ENCODE measurements at places on chromosomes 1 and 21.
A peak's percentile ranks its signal among the peaks of the same experiment; 100 is the strongest.

DNA sequence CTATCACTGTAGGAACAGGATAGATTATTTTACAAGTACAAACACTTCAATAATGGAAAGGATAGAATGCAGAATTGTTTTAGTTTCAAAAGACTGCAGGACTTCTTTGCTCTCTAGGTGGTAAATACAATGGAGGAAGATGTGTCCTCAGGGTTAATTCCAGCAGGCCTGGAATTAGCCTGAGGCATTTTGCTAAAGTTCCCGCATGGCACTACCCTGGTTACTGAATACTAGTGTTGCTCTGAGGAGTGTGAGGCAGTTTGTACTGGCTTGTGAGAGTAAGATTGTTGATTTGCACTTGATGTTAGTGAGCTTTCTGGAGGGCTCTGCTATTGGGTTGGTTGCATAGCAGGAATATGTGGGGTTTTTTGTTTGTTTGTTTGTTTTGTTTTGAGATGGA, 61.4 kb downstream of the FASLG start:
- no peak for DNase-seq

- no peak for DNase-seq
Observed at GRCh38 chr1:204941421-204942338, 71.0 kb downstream of the NFASC start.

GRCh38 chr1:200973937-200974657, 49.4 kb downstream of the KIF21B start:
- DNase-seq, result no peak

- no peak for DNase-seq
Observed at GRCh38 chr1:36912365-36912865, 121.9 kb downstream of the GRIK3 start.

DNA sequence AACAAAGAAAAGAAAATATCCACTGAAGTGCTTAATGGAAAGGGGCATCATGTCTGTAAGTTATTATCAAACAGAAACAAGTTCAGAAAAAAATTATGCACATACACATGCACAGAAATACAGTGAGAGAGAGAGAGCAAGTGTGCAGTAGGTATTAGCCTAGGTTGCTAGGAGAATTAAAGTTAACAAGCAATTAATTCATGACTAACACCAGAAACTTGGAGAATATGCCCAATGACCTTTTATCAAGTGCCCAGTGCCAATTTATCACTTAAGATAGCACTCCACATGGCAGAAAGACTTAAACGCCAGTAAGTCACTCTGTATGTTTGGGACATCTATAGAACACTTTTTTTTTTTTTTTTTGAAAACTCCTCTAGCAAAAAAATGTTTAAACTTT, 56.2 kb upstream of the SLC16A1 start:
- no peak for DNase-seq

DNA sequence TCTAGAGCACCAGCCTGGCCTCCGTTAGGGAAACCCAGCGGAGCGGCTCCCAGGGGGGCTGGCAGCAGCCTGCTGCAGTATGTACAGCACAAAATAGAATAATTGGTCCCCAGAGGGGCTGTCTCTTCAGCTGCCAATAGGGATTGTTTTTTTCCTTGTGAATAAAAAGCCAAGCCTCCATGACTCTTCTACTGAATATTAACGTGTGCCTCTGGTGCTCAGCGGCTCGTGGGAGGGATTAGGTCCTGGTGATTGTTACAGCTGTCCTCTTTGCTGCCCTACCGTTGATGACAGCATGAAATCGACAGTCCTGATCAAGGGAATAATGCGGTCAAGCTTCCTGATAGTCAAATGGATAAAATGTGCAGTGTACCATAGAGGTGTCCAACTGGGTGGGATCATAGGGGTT, 190.7 kb upstream of the RUNX1 start:
- no peak for DNase-seq

GRCh38 chr21:28464988-28465387, 527.7 kb downstream of the LTN1 start:
- DNase-seq, result no peak

- no peak for DNase-seq
Observed at GRCh38 chr1:201356236-201356635, 21.2 kb downstream of the TNNT2 start.

DNA sequence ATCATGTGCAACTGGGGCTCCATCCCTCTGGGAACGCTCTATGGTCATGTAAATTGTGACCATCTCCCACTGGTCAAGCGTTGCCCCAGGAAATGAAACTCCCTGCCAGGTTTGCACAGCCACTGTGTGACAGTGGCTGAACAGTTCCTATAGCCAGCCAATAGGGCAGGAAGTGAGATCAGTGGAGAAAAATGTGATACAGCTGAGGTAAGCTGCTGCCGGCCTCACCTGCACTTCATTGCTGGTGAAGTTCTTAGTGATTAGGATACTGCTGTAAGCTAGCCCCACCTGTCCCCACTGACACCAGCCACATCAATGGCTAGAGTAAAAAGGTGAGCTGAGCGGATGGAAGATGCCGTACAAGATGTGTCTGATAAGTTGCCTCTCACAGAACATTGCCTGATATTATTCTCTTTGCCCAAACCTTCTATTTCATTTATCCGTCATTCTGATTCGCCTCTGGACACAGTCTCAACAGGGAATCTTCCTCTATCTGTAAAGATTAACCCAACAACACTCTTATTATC, 38.4 kb upstream of the CDC42BPA start:
- no peak for DNase-seq

DNA sequence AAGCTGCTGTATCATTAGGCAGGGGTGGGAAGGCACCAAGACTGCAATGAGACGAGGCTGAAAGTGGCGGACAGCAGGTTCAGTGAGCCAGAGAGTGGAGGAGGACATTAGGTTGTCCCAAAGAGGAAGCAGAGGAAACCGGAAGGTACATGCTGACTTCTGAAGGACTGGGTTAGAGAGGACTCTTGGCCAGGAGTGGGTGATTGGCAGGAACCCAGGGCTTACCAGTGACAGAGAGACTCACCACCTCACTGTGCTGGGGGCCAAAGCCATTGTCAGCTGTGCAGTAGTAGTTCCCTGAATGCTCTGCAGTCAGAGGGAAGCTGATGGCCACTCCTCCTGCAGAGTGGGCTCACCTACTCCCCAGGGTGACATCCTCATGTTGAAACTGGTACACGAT, 41.9 kb upstream of the FCRL4 start:
- DNase-seq, result no peak

GRCh38 chr1:31183927-31184554, 55.6 kb downstream of the NKAIN1 start:
- DNase-seq, result peak; percentile 22

GRCh38 chr1:219465212-219466093, 147.5 kb downstream of the ZC3H11B start:
- no peak for DNase-seq

DNA sequence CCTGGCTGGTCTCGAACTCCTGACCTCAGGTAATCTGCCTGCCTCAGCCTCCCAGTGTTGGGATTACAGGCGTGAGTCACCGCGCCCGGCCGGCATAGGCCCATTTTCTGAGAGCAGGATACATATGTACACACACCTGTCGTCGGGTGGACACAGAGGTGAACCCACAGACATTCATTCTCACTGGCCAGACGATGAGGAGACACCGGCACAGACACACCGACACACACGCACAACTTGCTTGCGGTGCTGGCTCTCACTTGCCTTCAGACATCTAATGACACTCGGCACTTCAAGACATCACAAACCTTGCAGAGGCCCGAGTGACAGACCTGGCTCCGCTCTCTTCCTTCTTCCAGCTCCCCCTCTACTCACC, 579 bp downstream of the PTCH2 start:
- no peak for DNase-seq

- DNase-seq, result no peak
Observed at GRCh38 chr1:101033017-101033416, 7.4 kb upstream of the DPH5 start.

DNA sequence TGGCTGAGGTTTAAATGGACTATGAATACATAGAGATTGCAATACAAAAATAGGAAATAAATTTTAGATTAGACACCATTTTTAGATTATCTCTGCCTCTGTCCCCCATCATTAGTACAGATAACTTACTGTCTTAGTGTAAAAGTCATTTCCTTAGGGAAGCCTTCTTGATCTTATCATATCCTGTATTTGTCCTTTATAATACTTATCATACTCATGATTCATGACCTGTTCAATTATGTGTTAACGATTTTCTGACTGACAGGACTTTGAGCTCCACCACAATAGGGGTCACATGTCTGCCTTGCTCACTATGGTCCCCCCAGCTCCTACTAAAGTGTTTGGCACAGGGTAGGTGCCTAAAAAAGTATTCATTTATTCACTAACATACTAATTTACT, 14.6 kb downstream of the TEX38 start:
- no peak for DNase-seq

- DNase-seq, result no peak
Observed at GRCh38 chr1:174839211-174839610, 160.5 kb upstream of the CACYBP start.

GRCh38 chr1:184188037-184188436, 136.5 kb downstream of the TSEN15 start:
- no peak for DNase-seq

- no peak for DNase-seq
Observed at GRCh38 chr1:65247419-65248359, 61.7 kb upstream of the DNAJC6 start.

- DNase-seq, result no peak
Observed at GRCh38 chr1:116411784-116412479, 38.9 kb downstream of the ATP1A1 start.

DNA sequence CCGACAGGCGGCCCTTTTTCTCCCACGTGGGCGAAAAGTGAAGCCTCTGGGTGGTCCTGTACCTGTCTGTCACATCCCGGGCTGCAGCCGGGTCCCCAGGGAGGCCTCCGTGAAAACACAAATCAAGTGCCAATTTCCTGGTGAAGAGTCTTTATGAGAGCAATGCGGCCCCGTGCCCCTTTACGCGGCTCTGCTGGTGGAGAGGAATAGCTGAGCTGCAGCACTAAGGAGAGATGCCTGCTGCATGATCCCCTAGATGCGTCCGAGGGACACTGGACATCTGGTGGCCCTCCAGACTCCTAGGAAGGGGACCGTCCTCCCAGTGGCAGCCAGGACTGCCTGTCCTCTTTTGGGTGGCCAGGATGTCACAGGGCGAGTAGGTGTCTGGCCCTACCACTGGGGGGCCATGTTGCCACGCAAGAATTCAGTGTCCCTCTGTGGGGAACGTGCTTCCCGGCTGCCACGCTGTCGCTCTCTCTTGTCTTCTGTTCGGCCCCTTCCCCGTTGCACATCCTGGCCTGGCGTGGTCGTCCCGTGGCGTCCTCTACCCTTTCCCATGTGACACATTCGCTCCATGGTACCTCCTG, 38.7 kb downstream of the COL18A1 start:
- DNase-seq, result no peak

- DNase-seq, result no peak
Observed at GRCh38 chr1:205916541-205916940, 26.7 kb downstream of the SLC26A9 start.

GRCh38 chr1:33957854-33958253, 94.0 kb downstream of the HMGB4 start:
- DNase-seq, result no peak

GRCh38 chr1:26078286-26079177, 11.1 kb upstream of the TRIM63 start:
- DNase-seq, result no peak

DNA sequence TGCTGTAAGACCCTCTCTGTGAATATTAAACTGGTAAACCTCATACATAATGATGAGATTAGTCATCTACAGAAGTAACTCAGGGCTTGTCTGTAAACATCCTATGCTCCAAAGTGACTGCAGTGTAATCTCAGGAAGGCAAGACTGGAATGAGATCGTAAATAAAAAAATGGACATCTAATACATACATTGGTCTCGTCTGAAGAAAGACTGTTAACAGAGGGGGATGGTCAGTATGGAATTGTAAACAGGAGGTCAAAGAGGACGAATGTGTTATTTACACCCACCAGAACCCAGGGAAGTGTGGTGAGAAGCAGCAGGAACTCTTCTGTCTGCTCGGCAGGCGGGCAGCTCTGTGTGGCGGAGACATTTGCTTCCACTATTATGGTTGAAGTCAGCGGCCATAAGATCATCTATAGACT, 51.4 kb downstream of the DISC1 start:
- DNase-seq, result no peak

DNA sequence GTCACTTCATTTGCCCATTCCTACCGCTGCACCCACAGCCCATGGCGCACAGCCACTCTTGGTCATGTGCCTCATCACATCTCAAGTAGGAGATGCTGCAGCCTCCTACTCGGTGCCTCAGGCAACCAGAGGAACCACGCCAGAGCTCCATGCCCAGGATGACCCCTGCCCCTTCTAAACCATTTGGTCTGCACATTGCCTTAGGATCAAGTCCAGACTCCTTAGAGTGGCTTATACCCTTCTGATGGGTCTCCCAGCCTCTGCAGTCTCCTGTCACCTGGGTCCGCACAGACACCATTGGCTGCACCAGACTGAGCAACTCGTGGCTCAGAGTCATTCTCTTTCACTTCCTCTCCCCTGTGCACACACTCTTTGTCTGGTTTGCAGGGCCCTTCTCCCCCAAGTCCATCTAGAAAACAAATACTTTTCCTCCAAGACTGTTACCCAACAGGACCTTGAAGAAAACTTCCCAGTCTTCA, 2.2 kb upstream of the ADORA3 start:
- no peak for DNase-seq

DNA sequence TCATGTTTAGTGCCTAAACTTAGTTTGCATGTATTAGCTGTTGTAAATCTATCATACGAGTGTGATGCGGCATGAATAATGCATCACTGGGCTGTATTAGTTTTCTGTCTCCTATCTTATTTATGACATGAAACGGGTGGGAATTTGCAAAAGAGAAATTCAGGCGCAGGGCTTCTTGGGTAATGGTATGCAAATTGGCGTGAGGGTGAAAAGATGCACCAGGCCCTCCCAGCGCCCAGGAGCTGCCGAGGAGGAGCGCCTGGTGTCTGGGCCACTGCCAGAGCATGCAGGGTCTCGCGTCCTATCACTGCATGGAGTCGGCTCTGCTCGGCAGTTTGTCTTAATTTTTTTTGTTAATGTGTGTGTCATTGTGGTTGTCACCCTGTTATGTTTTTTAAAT, 82.9 kb upstream of the ACTL8 start:
- no peak for DNase-seq

- DNase-seq, result no peak
Observed at GRCh38 chr21:24861471-24861870, 745.8 kb downstream of the MRPL39 start.

DNA sequence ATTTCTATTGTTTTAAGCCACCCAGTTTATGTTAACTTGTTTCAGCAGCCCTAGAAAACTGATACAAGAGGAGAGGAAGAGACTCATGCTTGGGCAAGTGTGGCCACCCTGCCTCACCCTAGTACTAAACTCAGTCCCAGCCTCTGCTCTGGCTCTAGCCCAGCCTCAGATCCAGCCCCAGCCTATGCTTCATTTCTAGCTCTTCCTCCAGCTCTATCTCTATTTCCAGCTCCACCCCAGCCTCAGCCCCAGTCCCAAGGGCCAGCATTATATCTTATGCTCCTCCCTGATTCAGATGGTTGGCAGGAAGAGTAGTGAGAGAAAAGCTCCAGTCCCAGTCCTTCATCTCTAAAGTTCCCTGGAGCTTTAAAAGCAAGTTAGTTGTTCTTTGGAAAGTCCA, 535.5 kb downstream of the PTPRC start:
- DNase-seq, result no peak

All from activated CD8-positive, alpha-beta memory T cell treated with anti-CD3 and anti-CD28 coated beads, Interleukin-2, amount 50 U/mL, for 4 hours (primary cell).